ENCODE measurements at places on chromosomes 7 and 10.
A peak's percentile ranks its signal among the peaks of the same experiment; 100 is the strongest.

- peak; percentile 67 for DNase-seq
These were observed 33.1 kb upstream of the CROT start for GRCh38 chr7:87312215-87312865.

- DNase-seq: peak; percentile 25
These were observed 9.9 kb upstream of the ARHGAP22 start for GRCh38 chr10:48614481-48615390.

DNA sequence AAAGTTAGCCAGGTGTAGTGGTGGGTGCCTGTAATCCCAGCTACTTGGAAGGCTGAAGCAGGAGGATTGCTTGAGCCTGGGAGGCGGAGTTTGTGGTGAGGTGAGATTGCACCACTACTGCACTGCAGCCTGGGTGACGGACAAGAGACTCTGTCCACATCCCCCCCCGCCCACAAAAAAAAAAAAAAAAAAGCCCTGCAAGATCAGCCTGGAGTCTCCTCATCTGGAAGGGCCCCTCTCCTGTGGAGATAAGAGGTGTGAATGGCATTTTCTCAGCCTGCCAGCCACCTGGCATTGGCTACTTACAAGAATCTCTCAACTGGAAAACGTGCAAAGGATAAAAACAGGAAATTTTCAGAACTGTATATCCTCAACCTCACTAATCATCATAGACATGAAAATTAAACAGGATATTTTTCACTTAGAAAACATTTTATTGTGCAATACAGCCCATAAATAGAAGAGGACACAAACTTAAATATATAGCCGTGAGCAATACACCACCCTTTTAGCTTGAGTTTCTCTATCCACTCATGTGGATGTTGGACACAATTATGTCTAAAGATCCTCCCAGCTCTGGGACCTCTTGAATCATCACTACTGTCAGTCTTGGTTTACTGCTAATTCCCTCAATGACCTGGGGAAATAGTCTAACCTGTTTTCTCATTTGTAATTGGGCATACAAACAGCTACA is 11.3 kb upstream of the TSPAN15 start:
- DNase-seq: no peak

- DNase-seq: no peak
These were observed 238.4 kb upstream of the MEOX2 start for GRCh38 chr7:15924910-15925309.

DNA sequence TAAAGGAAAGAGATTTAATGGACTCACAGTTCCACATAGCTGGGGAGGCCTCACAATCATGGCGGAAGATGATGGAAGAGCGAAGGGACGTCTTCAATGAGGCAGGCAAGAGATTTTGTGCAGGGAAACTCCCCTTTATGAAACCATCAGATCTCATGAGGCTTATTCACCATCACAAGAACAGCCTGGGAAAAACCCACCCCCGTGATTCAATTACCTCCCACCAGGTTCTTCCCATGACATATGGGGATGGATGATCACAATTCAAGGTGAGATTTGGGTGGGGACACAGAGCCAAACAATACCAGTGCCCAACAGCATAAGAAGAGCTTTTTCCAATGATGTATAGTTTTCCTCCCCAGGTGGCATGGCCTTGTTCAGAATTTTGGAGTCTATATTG is 11.2 kb upstream of the C7orf33 start:
- DNase-seq: no peak

GRCh38 chr10:22379059-22379458 is 33.8 kb downstream of the SPAG6 start:
- DNase-seq: no peak

DNA sequence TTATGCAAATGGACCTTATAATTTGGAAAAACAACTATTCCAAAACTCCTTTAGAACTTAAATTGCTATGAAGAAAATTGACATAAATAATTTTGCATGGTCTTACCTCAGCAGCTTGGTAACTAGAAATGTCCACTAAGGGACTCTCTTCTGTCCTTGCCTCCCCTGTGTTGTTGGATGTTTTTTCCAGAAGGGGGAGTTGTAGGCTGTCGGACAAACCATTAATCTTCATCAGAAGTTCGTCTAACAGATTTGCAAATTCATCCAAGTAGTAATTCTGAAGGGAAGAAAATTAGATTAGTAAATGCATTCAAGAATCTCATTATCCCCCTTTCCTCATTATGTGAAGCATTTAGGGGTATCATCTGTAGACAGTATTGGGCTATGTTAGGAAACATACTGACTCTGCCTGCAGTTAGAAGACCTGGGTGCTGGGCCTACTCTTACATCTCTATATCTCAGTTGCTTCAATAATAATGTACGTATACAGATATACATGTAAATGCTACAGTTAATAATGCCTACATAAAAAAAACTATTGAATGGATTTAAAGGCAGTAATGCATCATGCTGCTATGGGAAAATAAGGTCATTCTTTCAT is 155.6 kb downstream of the PKD1L1 start:
- peak; percentile 75 for DNase-seq

DNA sequence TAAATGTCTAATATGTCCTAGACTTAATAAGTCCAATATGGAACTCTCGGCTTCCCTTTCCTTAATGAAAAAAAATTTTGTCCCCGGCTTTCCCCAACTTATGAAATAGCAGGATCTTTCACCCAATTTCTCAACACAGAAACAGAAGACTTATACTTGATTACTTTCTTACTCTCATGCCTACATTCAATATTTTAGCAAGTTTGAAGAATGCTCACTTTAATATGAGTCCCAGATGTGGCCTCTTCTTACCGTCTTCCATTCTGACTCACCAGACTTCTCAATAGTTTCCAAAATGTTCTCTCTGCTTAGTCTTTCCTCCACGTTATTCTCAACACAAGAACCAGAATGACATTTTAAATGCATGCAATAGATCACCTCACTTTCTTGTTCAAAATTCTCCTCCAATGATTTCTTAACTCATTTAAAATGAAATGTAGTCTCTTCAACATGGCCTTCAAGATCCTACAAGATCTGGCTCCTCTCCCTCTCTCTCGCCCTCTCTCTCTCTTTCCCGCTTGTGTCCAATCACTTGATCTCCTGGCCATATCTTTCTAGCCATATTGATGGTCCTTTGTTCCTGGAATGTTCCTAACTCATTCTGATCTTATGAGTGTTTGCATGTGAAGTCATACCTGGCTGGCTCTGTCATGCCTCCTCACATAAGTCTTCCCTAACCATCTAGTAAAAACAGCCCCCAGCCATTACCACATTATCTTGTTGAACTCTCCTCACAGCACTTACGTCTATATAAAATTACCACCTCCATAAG is 119.7 kb upstream of the FAM3C start:
- DNase-seq: no peak

DNA sequence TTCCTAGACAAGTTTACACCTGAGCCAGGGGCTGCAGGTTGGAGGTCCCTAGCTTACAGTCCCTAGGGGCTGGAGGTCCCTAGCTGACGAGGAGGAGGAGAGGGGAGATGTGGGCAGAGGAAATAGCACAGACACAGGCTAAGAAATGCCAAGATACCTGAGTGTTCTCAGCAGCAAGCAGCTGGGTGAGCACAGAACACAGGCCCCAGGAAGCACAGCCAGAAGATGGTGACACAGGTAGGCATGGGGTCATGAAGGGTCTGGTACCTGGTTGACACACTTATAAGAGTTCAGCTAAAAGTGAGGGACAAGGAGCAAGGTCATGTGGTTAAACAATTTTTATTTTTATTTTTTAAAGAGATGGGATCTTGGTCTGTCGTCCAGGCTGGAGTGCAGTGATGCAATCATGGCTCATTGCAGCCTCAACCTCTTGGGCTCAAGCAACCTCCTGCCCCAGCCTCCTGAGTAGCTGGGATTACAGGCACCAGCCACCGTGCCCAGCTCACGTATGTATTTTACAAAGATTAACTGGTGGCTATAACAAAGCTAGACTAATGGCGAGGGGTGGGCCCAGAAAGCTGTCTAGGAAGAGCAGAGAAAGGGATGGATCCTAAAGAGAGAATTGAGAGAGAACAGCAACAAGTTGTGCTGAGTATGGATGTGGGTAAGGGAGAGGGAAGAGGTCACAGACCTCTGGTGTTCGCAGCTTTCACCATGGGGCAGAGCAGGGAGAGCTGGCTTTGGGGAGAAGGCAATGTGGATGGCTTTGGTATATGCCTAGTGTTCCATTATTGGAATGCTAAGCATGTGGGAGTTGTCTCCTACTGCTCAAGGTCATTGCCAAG is 140.3 kb upstream of the KLF14 start:
- DNase-seq: no peak

DNA sequence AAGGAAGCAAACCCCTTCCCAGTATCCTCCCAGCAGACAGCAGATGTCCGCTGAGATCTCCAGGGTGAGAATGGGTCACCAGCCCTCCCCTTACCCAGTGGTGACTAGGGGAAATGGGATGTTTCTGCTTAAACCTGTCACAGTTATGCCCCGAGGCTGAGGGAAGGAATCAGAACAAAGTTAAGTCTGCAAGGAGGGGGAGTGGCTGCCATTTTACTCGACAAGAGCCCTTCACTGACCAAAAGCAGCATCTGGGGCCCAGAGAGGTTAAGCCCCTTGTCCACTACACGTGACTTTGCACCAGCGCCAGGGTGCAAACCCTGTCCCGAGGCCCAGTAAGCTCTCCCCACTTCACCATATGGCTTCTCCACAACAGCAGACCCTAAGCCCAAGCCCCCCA is 4.6 kb upstream of the NANOS1 start:
- no peak for DNase-seq

DNA sequence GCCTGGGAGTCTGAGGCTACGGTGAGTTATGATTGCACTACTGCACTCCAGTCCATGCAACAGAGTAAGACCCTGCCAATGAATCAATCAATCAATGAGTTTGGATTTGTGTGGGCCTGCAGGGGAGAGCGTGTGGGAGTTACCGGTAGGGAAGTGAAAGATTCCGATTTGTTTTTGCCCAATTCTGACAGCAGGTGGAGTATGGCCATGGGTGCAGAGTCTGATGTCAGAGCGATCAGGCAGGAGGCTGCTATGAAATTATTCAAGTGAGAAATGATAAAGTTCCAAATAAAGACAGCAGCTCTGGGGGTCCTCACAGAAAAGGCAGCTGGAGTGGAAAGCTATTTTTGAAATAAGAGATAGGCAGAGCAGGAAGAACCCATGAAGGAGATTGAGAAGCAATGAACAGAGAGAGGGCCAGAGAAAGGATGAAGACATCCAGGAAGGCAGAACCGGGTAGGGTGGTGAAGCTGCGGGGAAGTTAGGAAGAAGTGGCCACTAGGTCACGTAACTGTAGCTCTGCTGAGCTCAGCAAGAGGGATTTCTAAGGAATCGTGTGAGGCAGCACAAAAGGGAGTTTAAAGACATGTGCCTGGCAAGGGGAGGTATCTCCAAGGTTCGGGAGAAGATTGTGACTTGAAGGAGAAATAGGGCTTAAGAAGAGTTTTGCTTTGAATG is 93.7 kb upstream of the NMT2 start:
- DNase-seq: peak; percentile 64

DNA sequence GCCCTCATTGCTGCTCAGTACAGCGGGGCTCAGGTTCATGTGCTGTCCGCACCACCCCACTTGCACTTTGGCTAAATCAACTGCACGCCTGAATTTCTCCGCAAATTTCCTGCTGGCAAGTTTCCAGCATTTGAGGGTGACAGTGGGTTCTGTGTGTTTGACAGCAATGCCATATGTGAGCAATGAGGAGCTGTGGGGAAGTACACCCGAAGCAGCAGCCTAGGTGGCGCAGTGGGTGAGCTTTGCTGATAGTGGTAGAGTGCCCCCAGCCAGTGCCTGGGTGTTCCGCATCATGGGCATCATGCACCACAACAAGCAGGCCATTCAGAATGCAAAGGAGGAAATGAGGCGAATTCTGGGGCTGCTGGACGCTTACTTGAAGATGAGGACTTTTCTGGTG is 103.9 kb upstream of the POT1 start:
- no peak for DNase-seq

GRCh38 chr10:80453842-80454512 is at the start of gene TSPAN14:
Gene TSPAN14, plus strand, starts transcription at chr10:80454310. Its CDS starts 34,924 bp downstream, at chr10:80489234.
- peak; percentile 84 for DNase-seq

GRCh38 chr10:84015877-84016595 is 123.3 kb upstream of the GHITM start:
- no peak for DNase-seq

DNA sequence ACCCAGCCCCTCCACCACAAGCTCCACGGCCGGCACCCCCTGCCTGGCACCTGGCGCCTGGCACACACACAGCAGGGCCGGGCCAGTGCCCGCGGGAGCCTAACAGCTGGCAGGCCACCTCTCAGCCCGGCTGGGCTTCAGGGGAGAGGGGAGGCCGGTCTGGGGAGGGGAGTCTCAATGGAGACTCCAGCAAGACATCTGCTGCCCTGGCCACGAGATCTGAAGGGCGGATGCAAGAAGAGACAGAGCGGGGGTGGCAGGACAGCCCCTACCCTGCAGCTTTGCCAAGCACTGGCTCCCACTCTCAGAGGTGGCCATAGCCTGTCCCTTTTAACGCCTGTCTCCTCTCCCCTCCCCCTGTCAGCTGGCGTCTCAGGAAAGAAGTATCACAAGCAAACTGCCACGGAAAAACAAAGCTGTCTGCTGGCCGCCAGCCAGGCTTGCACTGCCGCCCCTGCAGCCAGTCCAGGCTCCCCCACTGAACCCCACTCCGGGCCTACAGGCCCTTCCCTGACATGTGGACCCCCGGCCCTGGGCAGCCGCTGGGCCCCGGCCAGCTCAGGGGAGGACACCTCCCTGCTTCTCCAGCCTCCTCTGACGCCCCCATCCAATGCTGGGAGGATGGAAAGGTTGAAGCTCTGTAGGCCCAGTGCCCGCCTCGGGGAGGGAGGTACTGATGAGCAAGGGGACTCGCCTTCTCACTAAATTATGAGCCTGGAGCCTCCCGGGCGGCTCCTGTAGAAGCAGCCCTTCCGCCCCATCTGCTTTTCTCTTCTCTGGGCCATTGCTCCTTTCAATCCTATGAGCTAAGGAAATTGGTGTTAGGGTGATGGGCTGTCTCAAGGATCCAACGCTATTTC is 178.4 kb downstream of the ARHGAP12 start:
- peak; percentile 62 for DNase-seq

GRCh38 chr10:45095286-45095685 is 94.6 kb downstream of the ZNF22 start:
- no peak for DNase-seq

GRCh38 chr7:112116358-112116757 is 89.8 kb downstream of the DOCK4 start:
- no peak for DNase-seq
